ENCODE measurements at places on chromosomes 7 and 10.

GRCh38 chr7:96901822-96902445 is 103.4 kb upstream of the DLX6 start:
- DNase-seq, result no peak

GRCh38 chr10:100368721-100369120 is 21.7 kb downstream of the SCD start:
- no peak for DNase-seq

- no peak for DNase-seq
Measured at GRCh38 chr7:135901585-135902540, 75.3 kb downstream of the MTPN start.

DNA sequence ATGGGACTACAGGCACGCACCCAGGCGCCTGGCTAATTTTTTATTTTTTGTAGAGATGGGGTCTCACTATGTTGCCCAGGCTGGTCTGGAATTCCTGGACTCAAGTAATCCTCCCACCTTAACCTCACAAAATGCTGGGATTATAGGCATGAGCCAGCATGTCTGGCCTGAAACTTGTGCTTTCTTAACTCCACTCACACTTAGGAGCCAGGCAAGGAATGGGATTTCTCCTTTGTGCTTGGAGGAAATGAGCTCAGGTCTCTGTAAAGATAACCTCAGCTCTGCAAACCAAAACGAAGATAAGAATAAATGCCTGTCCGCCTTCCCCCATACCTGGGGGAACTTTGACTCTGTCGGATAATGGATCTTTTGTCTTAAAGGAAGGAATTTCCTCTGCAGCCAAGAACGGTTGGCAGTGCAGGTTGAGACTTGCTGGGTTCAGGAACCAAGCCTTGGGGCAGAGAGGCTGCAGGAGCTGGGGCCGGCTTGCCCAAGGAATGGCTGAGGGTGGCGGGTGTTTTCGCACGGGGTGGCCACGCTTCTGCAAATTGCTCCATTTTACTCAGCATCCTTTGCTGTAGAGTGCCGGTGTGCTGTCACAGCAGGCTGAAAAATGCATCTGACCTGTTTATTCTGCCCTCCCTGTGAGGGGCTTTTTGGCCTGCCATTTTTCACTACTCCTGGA is 174.2 kb downstream of the KIAA1217 start:
- no peak for DNase-seq

GRCh38 chr7:148589640-148590039 is 926 bp upstream of the C7orf33 start:
- DNase-seq, result no peak

DNA sequence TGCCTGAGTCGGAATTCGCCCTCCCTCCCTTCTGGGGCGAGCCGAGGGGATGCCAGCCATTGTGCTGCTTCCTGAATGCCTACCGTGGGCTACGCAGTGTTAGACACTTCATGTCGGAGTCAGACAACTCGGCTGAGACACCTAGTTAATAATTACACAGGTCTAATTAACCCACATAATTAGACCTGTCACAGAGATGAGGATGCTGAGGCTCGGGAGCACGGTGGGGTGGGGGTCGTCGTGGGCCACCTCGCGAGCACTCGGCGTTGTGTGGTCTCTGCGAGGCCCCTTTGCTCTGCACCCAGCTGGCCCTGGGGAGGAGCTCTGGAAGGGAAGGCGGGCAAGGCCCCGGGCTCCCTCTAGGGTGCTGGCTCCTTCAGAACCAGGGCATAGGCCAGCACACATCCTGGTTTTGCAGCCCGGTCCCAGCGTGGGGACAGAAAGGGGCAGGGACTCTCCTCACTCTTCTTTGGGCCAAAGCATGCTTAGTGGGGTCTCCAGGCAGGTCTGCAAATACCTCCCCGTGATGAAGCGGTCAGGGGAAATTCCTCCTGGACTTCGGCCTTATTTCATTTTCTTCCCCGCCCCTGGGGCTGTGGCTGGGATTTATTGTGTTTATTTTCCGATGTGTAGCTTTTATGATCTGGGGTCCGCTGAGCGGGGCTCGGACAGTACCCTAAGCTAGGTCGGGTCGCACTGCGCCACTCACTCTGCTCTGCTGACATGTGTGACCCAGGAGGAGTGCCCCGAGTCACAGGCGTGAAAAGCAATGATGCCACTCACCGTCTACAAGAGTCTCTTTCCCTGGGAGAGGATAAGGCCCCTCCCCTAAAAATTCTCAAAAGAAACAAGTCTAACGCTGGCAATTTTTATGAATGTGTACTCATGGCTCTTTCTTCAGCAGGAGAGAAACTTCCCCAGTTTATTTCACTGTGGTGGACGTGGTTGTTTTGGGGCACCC is 4.9 kb upstream of the FOXL3 start:
- no peak for DNase-seq

- DNase-seq, result no peak
Measured at GRCh38 chr7:88760136-88760515, 626 bp downstream of the ZNF804B start.

GRCh38 chr10:102511583-102512274 is 8.0 kb downstream of the SUFU start:
- DNase-seq, result no peak

GRCh38 chr10:3478153-3478552 is 305.6 kb upstream of the PITRM1 start:
- DNase-seq, result no peak

GRCh38 chr10:89475591-89475998 is 59.8 kb downstream of the SLC16A12 start:
- DNase-seq, result no peak

DNA sequence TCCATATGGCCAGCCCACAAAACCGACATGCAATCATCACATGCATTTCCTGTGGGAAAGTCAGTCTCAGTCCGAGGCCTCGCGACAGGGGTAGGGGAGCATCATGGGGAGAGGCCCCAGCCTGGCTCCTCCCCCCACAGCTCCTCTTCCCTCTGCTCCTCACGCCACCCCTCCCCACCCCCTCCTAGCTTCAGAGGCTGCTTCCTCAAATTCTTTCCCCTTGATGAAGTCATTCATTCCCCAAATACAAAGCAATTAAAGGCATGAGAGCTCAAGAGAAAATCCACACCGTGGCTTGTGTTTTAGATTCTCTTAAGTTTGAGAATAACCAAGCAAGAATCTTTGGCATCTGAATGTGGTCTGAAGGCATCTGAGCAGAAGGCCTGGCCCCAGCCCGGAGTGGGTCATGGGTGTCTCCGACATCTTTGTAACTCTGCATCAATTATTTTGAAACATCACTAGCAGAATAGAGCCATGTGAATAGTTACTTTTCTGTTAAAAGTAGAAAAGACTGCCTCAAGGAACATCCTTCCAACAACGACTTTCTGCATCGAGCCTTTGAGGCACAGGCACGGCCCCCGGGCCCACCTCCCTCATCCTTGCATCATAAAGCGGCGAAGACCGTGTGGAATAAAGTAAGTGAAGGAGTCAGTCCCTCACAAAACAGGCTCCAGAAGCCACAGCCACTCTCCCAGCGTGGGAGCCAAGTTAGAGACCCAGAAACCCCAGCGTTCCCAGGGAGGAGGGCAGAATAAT is 90.9 kb downstream of the DIP2C start:
- DNase-seq, result peak; percentile 92

DNA sequence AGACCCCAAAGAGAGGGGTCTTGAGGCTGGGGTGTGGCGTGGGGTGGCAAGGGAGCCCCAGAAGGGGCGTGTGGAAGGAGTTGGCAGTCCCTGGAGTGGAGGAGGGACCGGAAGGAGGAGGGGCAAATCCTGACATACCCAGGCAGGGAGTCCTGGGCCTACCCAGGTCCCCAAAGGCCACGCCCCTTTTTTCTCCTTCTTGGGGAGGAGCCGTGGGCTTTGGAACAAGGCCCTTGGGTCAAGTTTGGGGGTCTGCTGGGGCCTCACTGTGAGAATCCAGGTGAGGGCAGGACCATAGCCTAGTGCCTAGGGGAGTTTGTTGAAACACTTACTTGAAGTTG is 1.2 kb upstream of the SMARCD3 start:
- peak; percentile 19 for DNase-seq

- peak; percentile 16 for DNase-seq
Measured at GRCh38 chr7:69776611-69777010, 178.3 kb downstream of the AUTS2 start.

GRCh38 chr7:155198901-155199845 is 98.5 kb upstream of the INSIG1 start:
- peak; percentile 93 for DNase-seq

DNA sequence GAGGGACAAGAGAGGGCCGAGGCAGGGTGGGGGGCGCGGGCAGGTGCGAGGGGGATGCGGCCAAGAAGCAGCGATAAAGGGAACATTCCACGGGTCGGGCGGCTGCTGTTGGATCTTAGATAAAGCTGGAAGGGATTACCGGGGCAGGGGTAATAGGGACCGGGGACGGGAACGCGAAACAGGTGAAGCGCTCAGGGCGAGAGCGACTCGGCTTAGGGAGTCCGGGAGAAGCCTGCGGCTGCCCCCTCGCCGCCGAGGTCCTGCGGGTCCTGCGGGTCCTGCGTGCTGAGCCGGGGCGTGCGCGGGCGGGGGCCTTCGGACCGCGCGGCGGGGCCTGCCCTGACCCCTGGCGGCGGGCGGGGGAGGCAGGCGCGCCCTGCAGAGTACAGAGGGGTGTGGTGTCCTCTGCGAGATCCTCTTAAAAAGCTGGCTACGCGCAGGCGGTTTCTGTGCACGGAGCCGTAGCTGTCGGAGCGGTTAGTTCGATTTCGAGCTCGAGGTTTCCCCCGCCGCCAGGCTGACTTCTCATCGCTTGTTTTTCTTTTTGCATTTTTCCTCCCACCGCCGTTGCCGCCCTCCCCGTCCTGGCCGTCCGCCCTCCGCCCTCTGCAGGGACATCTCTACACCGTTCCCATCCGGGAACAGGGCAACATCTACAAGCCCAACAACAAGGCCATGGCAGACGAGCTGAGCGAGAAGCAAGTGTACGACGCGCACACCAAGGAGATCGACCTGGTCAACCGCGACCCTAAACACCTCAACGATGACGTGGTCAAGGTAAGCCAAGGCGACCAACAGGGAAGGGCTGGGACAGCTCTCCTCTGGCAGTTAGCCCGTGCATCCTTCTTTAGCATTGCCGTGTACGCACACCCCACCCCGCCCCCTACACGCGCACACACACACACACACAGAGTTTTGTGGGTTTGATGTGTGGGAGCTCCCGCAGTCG is 1.4 kb downstream of the CAV1 start:
- DNase-seq, result peak; percentile 63

DNA sequence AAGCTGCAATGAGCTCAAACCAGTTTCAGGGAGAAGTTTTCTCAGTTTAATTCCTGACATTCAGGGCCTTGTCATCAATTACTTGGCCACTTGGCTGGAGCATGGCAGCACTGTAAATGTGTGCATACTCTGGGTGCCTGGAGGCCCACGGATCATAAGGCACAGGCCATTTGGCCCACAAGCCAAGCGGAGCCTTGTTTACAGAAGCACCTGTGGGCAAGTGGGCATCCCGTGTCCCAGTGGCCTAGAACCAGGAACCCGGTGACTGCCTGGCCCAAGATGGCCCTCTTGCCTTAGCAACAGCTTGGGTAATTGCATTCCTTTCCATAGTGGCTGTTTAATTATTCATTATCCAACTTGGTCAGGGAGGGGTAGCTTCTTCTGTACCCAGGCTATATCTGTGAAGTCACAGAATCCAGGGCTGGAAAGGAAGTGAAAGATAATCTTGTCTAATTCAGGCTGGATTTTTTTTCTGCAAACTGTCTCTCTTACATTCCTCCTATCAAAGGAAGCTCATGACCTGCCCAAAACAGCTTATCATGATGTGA is 426.4 kb upstream of the ZMIZ1 start:
- DNase-seq, result no peak

GRCh38 chr7:77684030-77684429 is 12.2 kb upstream of the RSBN1L start:
- no peak for DNase-seq

DNA sequence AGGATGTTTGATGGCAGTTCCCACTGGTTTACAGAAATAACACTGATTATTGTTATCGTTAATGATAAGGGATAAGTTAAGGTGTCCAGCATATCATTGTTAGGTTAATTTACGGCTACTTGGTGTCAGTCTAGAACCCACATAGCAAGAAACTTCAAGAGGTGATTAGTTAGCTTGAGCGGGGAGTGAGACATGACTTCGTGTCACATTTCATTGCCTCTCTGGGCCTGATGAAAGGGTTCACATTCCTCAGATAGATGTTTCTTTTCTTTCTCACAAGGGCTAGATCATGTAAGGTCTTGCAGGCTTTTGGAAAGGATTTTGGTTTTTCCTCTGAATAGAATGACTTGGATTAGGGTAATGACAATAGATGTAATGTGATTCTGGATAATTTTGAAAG is 26.7 kb downstream of the WAC start:
- DNase-seq, result peak; percentile 64

GRCh38 chr7:138569418-138569817 is 109.4 kb downstream of the TRIM24 start:
- DNase-seq, result no peak

DNA sequence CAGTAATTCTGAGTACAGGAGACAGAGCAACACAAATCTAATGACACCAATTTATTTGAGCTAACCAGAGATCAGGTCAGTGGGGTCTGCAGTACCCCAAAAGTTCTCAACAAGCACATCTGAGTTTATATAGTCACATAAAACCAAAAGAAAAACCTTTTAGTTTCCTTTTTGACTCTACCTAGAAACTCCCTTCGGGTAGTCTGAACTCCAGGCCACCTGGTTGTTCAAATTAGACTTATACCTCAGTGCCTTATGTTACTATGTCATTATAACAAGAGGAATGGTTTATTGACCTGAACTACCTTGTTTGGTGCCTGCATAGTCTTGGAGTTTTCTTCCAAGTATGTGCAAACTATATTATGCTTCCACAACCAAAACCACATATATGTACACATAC is 14.6 kb downstream of the ZCWPW1 start:
- DNase-seq, result no peak

DNA sequence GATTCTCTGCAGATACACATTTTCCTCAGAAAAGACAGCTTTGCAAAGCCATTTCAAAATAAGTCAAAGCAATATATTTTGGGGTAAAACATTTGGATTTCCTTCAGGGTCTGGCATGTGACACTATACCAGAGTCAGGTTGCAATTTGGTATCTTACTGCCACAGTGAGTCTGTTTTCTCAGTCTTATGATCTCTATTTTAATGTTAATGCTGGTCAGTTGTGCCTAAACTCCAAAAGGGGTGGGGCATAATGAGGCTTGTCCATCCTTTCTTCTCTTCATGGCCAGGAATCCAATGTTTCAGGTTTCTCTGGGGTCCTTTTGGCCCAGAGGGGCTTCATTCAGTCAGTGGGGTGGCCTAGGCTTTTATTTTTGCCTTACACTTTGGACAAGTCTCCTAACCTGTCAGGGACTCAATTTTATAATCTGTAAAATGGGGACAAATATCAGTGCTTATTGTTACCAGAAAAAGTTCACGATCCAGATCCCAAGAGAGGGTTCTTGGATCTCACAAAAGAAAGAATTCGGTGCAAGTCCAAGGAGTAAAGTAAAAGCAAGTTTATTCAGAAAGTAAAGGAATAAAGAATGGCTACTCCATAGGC is 341.5 kb downstream of the GALNT17 start:
- DNase-seq, result no peak

GRCh38 chr7:100873599-100874299 is 1.2 kb upstream of the SRRT start:
- no peak for DNase-seq

DNA sequence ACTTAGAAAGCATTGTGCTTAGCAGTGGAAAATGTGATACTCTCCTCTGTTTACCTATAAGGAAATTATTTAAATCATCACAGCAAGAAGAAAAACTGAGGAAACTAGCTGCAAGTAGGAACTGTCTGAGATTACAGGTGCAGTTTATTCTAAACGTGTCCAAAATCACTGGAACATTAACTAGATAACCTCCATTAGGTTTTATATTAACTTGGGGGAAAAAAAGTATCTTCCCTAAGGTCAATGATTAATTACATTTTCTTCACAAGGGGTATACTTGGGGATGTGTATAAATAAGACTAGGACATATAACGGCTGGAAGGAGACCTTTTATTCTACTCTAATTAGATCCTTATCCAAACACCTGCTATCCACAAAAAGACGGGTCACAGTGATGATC is 3.7 kb downstream of the GOT1 start:
- peak; percentile 23 for DNase-seq

Data from kidney glomerular epithelial cell (primary cell).